ENCODE measurements at places on chromosomes 1 and 21.
A peak's percentile ranks its signal among the peaks of the same experiment; 100 is the strongest.

GRCh38 chr1:200281201-200281835, 128.5 kb downstream of the ZNF281 start:
- DNase-seq = peak; percentile 23

- no peak for DNase-seq
Measured at GRCh38 chr21:25244735-25245134, 362.5 kb downstream of the MRPL39 start.

DNA sequence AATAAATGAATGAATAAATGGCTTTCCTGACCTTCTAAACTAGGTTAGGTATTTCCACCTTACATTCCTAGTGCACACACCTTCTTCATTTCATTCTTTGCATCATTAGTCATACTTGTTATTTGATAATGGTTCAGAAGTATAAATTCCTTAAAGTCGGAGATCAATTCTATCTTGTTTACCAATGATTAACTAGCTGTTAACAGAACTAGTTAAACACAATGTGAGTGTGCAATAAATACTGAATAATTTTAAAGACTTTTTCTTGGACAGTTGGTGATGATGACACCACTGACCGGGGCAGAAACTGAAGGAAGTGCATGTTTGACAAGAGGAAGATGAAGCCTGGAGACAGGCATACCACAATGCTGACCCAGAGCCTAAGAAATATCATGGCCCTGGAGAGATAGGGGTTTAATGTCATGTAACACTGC, 207.1 kb upstream of the DEPDC1 start:
- no peak for DNase-seq

DNA sequence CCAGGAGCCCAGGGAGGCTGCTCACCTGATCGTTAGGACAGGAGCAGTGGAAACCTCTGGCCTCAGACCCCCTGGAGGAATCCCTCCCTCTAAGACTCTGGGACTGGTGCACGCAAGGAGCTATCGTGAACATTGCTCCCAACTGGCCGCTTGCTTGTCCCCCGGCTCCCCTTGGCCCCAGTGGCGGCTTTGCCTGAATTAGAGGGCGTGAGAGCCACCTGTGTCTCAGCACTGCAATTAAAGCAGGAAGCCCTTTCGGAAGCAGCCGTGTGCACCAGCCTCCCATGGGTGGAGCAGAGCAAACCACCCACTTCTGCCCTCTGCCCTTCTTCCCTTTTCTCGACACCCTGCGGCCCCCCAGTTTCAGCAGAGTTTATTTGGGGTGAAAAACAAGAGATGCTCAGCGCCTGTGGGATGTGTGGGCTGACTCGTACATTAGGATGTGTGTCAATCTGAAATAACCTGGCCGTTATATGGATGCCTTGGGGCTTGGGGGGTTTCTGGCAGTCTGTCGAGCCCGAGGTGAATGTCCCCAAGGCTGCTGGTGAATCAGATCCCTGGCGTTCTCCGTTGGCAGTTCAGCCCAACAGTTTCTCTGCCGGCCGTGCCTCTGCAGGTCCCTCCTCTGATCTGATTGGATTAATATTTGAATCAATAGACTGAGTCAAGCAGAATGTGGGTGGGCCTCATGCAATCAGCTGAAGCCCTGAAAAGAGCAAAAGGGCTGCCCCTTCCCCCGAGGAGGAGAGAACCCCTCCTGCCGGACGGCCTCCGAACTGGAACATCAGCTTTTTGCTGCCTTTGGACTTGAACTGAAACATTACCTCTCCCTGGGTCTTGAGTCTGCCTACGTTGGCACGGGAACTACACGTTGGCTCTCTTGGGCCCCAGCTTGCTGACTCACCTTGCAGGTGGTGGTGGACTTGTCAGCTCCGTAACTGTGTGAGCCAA, 7.3 kb upstream of the UMODL1 start:
- peak; percentile 92 for DNase-seq

DNA sequence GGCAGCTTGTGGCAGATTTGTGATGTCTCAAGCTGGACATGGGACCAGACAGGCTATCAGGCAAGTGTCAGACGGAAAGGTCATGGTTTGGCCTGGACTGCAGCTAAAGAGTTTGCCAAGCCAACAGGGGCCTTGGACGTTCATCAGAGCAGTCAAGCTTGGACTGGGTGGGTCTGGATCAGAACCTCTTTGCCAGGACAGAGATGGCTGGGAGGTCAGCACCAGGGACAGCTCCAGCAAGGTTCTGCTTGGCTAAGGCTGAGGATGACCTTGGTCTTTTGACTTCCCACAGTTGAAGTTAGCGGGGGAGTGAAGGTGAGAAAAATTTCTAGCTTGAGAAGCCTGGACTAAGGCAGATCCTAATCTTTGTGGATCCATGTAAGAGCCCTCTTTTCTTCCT, 68.1 kb downstream of the GRIK3 start:
- peak; percentile 10 for DNase-seq

DNA sequence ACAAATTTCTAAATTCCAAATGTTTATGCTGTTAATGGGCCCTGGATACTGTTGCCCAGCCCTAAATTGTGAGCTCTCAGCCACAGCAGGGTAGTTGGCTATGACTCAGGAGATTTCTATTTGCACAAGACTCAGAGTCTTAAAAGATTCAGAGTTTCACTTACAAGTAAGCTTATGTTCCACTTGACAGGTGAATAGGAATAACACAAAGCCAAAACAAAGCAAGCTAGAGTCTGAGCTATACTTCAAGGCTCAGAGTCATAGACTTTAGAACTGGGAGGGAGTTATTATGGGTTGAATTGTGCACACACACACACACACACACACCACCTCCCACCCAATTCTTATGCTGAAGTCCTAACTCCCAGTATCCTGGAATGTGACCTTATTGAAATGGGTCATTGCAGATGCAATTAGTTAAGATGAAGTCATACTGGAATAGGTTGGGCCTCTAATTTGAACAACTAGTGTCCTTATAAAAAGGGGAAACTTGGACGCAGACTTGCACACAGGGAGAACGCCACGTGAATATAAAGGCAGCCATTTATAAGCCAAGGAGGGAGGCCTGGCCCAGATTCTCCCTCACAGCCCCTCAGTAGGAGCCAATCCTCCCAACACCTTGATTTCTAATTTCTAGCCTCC, 30.2 kb downstream of the PRDX6 start:
- peak; percentile 9 for DNase-seq

All from common myeloid progenitor, CD34-positive (primary cell).